ENCODE measurements at places on chromosomes 16 and 17.

GRCh38 chr17:82297714-82298537 is 19.5 kb downstream of the CD7 start:
- peak; percentile 76 for DNase-seq

- DNase-seq = no peak
Observed at GRCh38 chr17:44351961-44352827, 7.1 kb downstream of the GRN start.

DNA sequence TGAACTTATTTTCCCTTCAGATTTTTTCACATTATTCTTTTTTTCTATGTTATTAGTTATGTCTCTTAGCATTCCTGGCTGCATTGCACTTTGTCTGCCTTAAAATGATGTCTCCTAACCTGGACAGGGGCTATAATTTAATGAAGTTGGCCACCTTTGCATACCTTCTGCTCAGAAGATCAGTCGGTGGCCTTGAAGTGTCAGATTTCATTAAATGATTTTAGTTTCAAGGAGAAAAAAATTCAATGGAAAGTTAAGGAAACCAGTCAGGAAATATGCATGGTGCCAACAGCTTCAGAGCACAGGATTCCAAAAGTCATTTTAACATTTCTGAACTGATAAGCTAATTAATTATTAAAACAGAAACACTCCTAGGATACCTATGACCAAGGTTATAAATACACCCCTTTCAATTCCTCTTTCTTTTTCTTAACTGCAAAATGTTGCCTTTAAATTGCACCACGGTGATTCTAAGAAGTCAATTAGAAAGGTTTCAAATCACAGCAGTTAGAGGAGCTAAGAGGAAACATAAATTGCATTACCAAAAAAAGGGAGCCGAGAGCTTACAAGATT is 533.4 kb downstream of the KCNJ2 start:
- no peak for DNase-seq

DNA sequence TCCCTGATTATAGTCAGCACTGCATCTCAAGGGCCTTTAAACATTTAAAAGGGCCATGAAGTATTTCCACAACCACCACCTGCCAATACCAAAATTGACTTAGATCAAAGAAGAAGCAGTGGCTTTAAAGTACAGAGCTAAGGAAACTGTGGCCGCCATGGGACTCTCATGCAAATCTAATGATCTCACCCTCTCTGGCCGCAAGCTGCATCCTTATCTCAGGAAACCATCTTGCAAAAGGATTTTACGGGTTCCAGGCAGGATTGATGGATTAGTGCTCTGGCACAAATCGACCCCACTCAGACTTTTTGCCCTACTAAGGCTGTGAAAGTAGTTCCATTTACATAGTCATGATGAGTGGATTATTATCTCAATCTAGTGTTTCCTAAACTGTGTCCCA is 22.6 kb downstream of the CDRT4 start:
- DNase-seq = peak; percentile 68

DNA sequence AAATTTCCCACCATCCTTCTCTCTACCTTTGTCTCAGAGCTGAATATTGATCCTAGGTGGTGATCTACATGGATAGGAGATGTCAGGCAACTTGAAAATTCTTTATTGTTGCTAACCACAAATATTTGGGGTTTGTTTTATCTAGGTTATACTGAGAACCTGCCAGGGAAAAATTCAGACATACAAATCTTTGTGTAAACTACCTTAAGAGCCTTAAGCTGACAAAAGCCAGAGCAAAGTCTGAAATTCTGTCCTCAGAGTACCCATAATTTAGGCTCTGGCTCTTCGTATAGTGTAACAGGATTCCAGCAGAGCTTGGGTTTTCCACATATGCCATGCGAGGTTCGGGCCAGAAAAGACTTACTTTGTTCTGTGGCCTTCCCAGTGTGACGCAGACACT is 406.7 kb upstream of the MAF start:
- peak; percentile 92 for DNase-seq

DNA sequence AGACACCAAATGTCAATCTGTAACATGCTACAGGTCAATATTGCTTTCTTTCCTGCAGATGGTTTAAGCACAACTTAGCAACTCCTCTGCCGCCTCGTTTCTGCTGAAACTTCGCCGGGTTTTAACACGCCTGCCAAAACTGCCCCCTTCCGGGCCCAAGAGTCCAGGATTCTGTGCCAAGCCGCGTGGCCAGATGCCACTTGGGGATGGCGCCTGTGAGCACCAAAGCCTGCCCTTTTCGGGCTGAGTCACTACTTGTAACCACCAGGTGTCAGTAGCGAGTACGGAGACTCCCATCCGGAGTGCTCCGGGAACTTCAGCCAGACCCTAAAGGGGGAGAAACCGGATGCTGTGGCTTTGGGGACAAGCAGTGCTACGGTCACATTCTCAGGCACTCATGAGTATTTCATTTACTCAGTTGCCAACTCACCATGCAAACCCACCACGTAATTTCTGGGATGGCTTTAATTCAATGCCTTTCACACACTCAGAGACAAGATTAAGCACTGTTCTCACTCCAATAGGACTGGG is 7.8 kb downstream of the PMP22 start:
- DNase-seq = peak; percentile 74

- DNase-seq = no peak
Observed at GRCh38 chr17:52696362-52696761, 537.8 kb upstream of the CA10 start.

DNA sequence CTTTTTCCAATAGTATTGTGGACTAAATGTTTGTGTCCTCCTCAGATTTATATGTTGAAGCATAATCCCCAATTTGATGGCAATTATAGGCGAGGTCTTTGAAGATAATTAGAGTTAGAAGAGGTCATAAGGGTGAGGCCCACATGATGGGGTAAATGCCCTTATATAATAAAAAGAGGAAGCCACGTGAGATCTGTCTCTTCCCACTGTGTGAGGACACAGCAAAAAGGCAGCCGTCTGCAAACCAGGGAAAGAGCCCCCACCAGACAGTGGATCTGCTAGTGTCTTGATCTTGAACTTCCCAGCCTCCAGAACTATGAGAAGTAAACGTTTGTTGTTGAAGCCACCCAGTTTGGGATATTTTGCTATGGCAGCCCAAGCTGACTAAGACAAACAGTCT is 76.0 kb downstream of the LYRM1 start:
- no peak for DNase-seq

DNA sequence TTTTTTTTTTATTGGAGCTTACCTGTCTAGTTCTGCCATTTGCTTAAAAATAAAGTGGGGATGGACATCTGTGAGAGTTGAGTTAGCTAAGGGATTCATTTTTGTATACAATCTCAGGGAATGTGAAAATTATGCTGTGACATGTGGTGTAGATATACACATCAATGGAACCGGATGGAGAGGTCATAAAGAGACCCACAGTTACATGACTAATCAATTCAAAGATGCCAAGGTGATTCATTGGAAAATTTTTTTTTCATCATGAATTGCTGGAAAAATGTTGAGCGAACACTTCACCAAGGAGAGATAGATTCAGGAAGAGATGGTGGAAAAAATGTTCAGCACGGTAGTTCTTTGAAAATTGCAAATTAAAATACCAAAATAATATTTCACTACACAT is 605.4 kb upstream of the KIF2B start:
- no peak for DNase-seq

- no peak for DNase-seq
Observed at GRCh38 chr16:13560151-13560550, 359.8 kb upstream of the ERCC4 start.

GRCh38 chr16:75644240-75645012 is 3.0 kb downstream of the KARS1 start:
- no peak for DNase-seq

GRCh38 chr16:78096386-78096785 is 3.1 kb upstream of the WWOX start:
- DNase-seq = no peak

GRCh38 chr17:57154921-57155320 is 69.9 kb downstream of the AKAP1 start:
- DNase-seq = peak; percentile 25

DNA sequence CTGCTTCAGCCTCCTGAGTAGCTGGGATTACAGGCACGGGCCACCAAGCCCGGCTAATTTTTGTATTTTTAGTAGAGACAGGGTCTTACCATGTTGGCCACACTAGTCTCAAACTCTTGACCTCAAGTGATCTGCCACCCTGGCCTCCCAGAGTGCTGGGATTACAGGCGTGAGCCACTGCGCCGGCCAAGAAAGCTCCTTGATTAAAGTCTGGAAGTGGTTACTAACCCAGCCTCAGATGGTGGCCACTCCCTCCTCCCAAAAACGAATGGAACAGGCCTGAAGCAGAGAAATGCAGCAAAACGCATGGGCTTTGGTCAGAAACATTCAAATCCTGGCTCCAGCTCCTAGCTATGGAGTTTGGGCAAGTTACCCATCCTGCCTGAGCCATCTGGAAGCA is 11.3 kb downstream of the FKBP10 start:
- no peak for DNase-seq

GRCh38 chr17:76816590-76817135 is 51.5 kb upstream of the MGAT5B start:
- DNase-seq = peak; percentile 58

DNA sequence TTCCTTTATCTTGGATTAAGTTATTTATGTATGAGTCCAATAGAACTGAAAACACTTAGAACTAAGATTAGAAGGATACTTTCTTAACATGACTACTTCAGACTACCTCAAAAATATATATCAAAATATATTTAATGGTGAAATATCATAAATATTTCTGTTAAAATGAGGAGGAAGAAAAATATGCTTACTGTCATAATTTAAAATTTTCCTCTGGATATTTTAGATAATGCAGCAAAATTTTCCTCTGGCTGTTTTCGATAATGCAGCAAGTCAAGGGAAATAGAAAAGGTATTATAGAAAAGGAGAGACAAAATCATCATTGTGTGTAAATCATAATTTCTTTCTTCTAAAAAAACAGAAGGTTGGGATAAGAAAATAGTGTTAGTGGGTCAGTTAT is 263.3 kb downstream of the HS3ST3A1 start:
- DNase-seq = no peak

- peak; percentile 66 for DNase-seq
Observed at GRCh38 chr17:78890498-78890897, 12.5 kb downstream of the CEP295NL start.

DNA sequence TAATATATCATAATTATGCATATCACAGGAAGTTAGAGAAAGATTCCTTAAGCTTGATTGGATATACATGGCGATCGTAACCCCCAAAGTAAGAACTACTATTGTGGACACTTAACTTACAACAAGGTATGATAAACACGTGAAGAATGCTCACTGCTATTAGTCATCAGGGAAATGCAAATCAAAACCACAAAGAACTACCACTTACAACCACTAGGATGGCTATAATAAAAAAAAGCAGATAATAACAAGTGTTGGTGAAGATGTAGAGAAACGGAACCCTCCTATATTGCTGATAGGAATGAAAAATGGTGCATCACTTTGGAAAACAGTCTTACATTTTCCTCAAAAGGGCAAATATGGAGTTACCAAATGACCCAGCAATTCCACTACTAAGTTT is 265.9 kb downstream of the SLC39A11 start:
- DNase-seq = no peak

- DNase-seq = no peak
Observed at GRCh38 chr17:43913584-43913983, 6.2 kb upstream of the MPP2 start.

GRCh38 chr17:31529841-31530251 is 138.4 kb downstream of the RAB11FIP4 start:
- DNase-seq = no peak

DNA sequence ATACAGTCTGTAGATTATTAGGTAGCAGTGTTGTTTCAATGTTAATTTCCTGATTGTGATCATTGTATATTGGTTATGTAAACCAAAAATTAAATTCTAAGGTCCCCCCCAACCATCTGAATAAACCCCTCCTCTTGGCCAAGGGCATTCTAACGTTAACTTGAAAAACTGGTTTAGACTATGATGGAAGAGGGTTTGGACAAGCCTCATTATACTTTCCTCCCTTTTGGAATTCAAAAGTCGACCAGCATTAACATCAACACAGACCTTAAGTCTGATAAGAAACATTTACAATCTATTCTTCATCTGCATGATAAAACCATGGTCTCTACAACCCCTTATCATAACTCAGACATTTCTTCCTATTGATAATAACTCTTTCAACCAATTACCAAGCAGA is 20.6 kb upstream of the KIFC3 start:
- no peak for DNase-seq

Data from umbilical cord (tissue), 2 donors.